Panc1 (cell line): ENCODE measurements at places on chromosomes 6 and 20. TPM values are rescaled to one million over a fixed set of nuclear protein-coding genes. Genes with fewer than 3 reads are reported as not detected.

KCNQ2 gene
- total RNA-seq: 19.4 TPM

CST7 gene
- total RNA-seq: not detected

RBM24 gene
- total RNA-seq: 23.0 TPM

DNPH1 gene
- 67.3 TPM for total RNA-seq

CNKSR3 gene
- total RNA-seq: 18.2 TPM

NRSN1 gene
- not detected for total RNA-seq

GPLD1 gene
- 0.98 TPM for total RNA-seq

TRIM40 gene
- total RNA-seq: not detected
